IMR-90 (cell line): ENCODE measurements at places on chromosomes 2 and 18.
A peak's percentile ranks its signal among the peaks of the same experiment; 100 is the strongest.

DNA sequence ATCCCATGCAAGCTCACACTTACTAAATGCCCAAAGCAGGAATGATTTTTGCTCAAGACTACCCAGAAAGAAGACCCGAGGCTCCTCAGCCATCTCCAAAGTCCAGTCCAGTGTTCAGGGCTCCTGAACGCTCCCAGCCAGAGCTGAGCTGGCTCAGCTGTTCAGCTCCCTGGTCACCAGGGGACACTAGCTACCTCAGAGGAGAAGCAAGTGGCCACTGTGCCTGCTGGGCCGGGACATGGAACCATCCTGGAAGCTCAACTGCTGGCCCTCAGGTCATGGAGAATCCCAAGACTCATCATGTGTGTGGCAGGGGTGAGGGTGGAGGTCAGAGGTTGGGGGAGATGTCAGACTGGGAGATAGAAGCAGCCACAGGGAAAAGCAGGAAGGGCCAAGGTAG lies 89.0 kb downstream of the GALNT14 start:
- no peak for DNase-seq

DNA sequence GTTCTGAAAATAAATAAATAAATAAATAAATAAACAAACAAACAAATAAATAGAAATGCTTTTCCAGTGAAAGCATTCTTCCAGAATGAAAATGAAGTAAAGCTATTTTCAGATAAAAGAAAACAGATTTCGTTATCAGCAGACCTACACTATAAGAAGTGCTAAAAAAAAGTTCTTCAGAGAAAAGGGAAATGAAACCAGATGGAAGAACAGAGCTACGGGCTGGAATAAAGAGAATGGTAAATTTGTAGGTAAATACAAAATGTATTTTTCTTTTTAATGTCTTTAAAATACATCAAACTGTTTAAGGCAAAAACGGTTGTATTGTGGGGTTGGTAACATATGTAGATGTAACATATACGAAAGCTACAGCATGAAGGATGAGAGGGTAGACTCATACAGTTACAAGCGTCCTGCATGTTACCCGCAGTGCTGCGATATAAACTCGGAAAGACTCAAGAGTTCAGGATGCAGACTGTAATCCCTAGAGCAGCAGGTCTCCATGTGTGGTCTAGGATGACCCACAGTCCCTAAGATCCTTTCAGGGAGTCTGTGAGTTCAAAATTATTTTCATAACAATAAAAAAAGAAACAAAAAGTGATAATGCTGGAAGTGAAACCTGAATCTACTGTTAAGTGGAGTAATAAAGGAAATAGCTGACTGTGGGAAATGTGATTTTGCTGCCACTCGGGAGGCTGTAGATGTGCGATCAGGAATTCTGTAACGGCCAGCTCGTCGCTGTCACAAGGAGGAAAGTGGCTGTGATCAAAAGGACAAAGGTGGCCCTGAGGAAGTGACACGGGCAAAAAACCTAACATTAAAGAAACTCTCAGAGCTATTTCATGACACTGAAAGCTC lies 5.3 kb upstream of the RAB12 start:
- no peak for DNase-seq

- DNase-seq = no peak
Observed at GRCh38 chr2:194674043-194674442, 983.0 kb upstream of the SLC39A10 start.

DNA sequence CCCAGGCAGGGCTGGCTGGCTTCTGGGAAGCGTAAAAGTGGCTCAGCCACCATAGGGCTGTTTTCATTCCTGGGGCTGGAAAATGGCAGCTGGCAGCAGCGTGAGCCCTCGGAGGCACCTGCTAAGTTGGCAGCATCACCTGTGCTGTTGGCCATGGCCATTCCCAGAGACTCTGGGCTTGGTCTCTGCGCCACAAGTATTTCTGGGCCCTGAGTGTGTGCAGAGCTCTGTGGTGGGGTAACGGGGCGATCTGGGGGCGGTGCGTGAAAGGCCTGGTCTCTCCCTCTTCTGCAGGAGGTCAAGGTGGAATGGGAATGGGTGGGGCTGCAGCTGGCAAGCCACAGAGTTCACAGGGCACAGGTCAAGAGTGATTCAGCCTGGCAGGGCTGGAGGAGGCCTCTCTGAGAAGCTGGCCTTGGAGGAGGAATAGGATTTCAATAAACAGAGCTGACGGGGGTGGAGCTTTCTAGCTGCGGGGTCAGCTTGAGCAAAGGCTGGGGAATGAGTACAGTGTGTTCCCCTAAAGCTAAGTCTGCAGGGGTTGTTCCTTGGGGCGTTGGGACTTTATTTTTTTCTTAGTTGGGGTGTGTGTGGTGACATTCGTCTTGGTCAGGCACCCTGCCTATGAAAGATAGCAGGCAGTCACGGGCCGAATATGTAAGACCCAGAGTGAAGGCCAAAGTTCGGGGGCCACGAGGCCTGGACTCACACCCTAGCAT lies 10.3 kb upstream of the NTSR2 start:
- DNase-seq = peak; percentile 61

DNA sequence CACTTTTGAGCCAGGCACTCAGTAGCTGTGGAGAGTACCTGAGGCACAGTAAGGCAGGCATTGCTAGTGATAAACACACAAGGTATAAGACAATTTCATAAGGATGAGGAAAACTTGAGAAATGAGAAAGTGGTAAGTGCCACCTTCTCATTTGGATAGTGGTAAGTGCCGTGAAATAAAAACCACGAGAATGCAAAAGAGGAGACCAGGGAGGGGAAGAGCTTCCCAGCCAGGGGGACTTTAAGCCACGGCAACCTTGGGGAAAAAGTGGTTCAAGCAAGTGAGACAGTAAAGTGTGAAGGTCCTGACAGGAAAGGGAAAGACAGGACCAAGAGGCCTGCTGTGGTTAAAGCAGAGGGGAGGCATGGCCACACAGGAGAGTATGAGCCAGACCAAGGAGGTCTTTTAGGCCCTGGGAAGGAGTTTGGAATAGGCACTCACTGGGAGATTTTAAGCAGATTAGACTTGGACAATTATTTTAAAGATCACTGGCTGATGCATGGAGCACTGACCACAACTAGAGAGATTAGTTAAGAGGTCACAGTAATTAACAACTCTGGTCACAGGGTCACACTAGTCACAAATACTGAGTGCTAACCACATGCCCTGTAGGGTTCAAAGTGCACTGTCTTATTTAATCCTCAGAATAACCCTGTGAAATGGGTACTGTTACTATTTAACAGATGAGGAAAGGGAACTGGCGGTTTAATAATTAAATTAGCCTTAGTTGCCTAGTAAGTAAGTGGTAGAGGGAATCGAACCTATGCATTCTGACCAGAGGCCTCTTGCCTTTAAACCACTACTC lies 50.1 kb downstream of the THOC1 start:
- no peak for DNase-seq

DNA sequence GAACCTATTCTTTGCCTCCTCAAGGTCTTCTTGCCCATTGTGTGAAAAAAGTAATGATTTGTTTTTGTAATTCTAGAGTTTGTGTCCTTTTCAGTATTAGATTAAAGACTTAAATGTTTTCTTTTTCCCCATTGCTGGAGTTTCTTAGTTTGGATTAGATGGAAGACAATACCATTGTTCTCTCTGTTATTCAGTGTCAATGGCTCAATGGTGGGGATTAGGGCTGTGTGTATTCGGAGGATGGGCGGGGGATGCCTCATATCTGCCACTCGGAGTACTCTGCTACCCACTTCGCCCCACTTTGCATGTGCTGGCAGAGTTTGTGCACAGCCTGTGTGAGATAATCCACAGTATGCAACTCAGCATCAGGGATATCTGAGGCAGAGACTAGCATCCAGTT lies 90.1 kb downstream of the KLHL29 start:
- no peak for DNase-seq

DNA sequence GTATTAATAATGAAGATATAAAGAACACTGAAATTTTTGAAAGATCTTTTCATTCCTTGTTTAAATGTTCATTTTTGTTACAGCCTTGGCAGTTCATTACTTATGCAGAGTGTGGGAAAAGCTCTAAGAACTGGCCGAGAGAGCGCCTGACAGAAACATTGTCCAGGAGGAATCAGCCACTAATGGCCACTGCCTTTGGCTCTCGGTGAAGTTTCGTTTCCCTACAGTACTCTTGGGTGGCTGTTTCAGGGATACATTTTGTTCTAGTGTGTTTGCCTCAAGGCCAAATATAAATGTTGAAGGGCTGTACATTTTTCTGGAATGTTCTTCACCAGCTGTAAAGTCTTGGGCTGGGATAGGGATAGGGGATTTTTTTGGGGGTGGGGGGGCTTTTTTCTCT lies 10.7 kb downstream of the SPTBN1 start:
- no peak for DNase-seq

DNA sequence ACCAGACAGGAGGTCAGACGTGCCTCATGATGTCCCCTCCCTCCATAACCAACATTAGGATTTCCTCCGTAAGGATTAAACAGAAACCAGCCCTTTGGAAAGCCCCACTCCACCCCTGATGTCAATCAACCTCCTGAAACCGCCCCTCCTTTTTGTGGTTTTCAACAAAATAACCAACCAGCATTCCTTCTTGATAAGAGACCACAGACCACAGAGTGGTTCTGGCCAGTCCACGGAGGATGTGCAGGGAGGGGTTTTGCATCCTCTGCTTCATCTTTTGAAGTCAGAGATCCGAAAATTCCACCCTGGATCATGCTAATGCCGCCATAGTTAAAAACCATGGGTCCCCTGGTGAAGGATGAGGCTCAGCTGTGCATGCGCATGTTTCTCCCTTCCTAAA lies 180.0 kb upstream of the CCDC150 start:
- DNase-seq = peak; percentile 55

DNA sequence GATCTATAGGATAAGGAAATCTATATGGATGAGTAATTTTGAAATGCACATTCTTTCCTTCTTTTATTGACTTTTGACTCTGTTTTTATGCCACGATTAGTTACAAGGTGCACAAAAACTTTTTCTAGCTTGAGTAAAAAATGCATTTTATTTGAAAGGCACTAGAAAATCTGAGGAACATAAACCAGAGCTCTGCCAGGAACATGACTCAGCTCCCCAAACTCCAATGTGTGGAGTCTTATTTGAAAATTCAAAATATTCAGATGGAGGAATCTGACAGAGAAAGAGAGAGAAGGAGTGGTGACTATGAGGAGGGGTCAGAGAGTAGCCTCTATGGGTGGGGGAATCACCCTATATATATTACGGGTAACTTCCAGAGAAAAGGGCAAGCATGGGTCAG lies 231.0 kb downstream of the DCC start:
- DNase-seq = peak; percentile 10

DNA sequence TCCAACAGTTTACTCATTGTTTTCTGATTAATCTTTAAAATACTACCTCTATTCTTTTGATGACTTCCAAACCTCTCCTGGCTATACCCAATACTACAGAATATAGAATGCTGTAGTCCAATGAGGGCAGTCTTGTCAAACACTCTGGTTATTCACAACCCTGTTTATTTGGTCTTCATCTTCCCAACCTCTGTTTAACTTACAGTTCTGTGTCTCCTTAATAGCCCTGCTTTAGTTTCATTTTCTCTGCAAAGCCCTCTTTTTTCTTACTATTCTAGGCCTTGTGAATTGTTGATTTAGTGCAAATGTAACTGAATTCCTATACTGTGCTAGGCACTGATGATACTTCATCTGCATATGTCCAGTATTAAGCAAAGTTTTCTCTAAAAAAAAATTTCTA lies 40.0 kb downstream of the ACVR2A start:
- peak; percentile 16 for DNase-seq

DNA sequence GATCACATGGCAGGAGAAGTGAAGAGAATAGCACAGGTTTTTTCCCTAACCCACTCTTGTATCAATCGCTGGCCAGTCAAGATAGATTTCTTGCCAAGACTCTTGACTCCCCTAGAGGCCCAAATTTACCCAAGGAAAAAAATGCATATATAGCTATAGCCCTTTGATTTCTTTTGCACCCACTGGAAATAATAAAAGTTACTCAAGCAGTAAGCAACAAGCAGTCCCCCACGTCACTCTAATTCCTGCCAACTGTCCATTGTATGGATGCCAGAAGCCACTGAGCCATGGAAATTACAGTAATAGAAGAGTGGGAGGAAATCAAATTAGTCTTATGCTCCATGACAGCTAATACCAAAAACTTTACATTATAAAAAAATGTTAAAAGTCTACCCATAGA lies 125.3 kb upstream of the SLC39A10 start:
- DNase-seq = peak; percentile 32

DNA sequence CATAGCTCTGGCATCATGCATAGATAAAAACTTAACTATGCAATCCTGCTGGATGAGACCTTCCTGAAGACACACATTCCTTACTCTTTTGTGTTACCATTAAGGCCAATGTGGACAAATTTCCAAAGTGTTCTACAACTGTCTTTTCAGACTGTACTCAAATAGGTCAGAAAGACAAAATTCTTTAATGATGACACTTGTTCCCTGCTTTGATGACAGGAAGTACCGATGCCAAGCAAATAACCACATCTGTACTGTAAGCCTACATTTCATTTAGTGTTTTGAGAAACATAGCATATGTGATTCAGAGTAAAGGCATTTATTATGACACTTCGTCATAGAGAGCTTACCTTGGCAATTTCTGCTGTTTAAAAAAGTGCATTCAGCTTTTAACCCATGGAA lies 55.0 kb downstream of the PMAIP1 start:
- peak; percentile 77 for DNase-seq

- DNase-seq = peak; percentile 3
Observed at GRCh38 chr18:54558609-54559585, 32.1 kb upstream of the DYNAP start.

GRCh38 chr2:41598161-41598894 lies 449.5 kb upstream of the PKDCC start:
- DNase-seq = no peak

DNA sequence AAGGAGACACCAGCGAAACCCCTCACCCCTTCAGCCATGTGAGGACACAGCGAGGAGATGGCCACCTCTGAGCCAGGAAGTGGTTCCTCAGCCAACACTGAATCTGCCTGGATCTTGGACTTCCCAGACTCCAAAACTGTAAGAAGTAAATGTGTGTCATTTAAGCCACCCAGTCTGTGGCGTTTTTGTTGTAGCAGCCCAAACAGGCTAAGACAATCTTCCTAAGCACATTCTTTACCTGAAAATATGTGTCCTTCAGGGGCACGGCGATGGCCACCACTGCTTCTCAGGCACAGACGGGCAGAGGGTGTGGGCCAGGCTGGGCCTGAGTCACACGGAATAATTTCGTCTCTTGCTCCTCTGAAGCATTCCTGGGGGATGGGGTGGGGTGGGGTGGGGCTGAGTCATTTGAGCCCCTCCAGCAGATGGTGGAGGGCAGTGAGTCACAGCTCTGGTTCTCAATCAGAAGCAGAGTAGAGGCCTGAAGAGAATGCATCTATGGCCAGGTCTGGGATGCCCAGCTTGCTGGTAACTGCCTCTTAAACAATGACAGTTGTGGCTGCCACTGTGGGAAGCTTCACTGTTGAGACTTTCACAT lies 142.4 kb downstream of the CAPN13 start:
- DNase-seq = peak; percentile 97

GRCh38 chr2:192002418-192002817 lies 155.5 kb upstream of the CAVIN2 start:
- DNase-seq = no peak

GRCh38 chr18:67845035-67845434 lies 328.5 kb upstream of the DSEL start:
- no peak for DNase-seq

GRCh38 chr2:212145121-212145520 lies 393.5 kb downstream of the ERBB4 start:
- DNase-seq = peak; percentile 60
